ENCODE measurements at places on chromosomes 2 and 18.

- DNase-seq = no peak
Measured at GRCh38 chr2:218806346-218806978, 24.5 kb downstream of the CYP27A1 start.

DNA sequence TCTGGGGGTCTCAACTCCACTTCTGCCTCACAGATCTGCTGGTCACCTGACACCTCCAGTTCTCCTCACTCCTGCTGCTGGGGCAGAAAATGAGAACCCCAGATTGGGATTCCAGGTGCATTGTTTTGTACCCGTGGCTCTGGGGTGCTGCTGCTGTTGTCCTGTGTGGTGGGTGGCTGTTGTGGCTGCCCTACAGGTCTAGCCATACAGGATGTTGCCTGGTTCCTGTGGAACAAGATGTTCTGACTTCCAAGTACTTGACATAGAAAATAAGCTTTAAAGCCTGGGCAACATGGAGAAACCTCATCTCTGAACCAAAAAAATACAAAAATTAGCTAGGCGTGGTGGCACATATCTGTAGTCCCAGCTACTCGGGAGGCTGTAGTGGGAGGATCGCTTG lies 38.1 kb downstream of the CHRNA1 start:
- no peak for DNase-seq

DNA sequence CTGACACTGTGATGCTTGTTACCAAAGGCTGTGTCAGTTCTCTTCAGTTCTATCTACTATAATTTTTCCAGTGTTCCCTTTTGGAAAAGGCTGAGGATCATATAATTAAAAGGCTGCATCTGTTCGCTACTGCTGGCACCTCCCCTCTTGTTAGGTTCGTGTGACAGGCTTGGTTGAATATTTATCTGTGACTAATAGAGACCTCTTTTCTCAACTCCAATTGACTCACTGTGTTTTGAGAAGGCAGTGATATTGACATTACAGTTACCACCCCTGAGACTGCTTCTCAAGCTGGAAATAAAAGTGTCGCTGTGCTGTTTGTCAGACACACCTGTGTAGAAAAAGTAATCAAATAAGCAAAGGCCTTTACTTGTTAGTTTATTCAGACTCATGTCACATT lies 205.5 kb upstream of the KCNH7 start:
- DNase-seq = no peak

GRCh38 chr2:124822516-124822915 lies 797.4 kb downstream of the CNTNAP5 start:
- no peak for DNase-seq

DNA sequence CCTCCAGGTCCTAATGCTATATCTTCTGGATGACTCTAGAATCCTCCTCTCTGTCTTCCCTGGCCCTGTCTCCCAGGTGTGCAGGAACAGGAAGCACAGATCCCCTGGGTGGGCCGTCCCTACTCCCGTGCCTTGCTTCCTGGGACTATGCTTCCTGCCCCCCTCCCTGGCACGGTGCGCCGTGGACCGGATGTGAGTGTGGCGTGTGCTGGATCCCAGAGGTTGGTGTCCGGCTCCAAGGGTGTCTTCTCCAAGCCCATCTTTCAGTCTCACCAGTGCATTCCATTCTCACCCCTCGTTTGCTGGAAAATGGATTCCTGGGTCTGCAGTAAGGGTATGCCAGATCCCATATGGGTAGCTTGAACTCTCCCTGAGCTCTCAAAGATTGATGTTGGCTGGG lies 144.4 kb upstream of the TWIST2 start:
- DNase-seq = no peak

- DNase-seq = no peak
Measured at GRCh38 chr2:16626997-16627605, 38.5 kb downstream of the CYRIA start.

GRCh38 chr2:235954888-235955480 lies 213.2 kb downstream of the GBX2 start:
- DNase-seq = no peak

- no peak for DNase-seq
Measured at GRCh38 chr2:172281648-172282570, 145.5 kb upstream of the ITGA6 start.

DNA sequence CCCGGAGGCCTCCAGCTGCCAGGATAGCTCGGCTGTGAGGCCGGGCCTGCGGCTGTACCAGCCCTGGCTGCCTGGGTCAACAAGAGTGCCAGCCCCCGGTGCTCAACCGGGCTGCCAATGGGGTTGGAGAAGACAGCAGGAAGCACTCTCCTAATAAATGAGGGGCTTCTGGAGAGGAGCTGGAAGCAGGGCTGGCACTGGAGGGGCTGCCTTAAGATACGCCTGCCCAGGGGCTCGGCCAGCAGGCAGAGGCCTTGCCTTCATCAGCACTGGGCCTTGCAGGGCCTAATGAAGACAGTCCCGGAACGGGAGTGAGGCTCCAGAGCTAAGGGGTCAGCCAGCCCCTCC lies 73.6 kb downstream of the TEX51 start:
- DNase-seq = no peak

DNA sequence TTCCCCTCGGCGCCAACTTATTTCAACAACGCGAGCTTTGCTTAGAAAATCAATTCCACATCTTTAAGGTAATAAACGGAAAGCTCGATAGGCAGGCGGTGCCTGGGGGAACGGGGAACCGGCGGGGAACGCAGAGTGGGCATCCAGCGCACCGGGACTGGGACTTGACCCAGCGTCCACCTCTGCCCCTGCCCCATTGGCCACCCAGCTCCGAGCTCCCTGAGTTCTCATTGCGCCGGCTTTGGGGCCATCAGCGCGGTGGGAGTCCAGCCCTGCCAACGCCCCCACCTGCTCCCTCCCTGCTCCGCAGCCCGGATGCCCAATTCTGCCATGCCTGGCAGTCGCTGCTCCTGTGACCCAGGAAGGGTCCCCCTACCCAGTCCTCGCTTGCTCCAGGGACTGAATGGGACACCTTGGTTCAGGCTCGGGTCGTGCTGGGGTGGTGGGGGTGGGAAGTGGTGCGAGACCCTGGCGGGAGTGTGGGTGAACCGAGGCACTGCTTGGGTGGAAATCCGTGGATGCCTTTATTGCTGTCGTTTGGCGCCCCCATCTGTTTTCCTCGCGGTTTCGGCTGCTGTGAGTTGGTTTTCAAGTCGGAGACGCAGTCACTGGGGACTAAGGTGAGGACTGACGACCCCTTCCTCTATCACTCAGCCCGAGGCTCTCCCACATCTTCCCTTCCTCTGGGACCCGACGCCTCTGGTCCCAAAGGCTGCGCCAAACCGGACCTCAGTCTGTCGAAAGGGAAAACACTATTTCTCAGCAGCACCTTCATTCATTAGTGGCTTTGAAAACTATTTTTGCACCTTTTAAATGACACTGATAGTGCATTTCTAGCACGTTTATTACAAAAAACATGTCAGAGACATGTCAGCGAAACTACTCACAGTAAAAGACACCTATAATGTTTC lies 2.4 kb upstream of the EVX2 start:
- DNase-seq = no peak

All from stimulated activated CD4-positive, alpha-beta T cell treated with anti-CD3 and anti-CD28 coated beads, TNF-alpha, amount 100 ng/mL, for 4 hours (primary cell).